ENCODE measurements at places on chromosomes 3 and 15.
A peak's percentile ranks its signal among the peaks of the same experiment; 100 is the strongest.

DNA sequence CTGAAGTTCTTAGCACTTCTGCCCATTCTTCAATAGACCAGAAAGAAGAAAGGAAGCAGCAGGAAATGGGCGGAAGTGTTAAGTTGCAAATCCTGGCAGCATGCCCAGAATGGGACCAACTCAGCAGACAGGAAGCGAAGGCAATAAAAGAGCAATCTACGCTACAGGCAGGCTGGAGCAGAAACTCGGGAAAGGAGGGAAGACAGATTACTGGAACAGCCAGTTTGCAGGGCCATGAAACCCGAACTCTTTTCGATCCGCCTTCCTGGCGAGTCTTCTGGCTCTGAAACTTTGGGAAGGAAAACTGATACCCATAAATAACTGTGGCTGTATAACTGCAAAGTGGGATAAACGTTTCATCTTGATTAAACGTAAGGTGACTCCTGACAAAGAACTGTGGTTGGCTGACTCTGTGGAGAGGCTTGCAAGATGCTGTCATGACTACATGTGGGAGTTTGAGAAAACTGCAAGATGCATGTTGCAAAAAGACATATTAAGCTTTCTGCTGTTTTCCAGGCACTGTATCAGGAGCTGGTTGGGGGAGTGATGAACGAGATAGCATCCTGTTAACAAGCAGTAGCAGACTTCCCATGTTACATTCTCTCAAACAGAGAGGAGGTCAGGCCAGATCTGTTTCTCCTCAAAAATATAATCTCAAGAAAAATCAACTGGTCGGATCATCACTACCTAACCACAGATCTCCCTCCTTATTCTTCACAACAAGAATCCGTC, 67.8 kb downstream of the FMN1 start:
- peak; percentile 31 for DNase-seq

DNA sequence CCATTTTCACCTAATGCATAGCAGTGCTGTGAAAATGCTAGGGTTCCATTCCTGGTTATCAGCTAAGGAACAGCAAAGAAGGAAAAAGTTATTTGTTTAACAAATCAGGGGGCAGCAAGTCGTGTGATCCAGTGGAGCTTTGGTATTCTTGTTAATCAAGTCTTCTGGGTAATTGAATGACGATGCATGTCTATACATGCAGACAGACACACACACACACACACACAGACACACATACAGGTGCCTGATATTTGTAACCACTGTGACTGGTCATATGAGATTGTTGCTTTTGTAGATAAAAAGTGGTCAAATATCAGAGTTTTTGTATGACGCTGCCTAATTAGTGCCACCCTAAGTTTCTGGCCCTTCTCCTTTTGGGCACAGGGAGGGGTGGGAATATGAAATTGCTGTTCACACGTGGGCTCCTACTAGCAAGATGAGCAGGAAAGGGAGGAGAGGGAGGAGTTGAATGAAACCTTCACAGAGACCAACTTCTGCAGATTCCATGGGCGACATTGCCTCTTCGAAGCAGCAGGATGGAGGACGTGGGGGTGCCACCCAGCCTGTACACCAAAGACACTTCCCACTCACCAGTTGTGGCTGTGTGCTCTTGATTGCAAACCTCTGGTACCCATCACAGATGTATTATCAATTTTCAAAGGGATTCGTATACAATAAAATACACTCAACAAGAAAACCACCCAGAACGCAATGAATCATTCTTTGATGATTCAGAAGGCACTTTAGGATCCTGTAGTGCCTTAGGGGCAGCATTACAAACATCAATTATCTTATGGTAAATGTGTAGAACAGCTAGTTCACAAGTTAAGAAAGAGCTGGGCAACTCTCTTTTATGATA, 281.9 kb upstream of the ICE2 start:
- DNase-seq, result no peak

DNA sequence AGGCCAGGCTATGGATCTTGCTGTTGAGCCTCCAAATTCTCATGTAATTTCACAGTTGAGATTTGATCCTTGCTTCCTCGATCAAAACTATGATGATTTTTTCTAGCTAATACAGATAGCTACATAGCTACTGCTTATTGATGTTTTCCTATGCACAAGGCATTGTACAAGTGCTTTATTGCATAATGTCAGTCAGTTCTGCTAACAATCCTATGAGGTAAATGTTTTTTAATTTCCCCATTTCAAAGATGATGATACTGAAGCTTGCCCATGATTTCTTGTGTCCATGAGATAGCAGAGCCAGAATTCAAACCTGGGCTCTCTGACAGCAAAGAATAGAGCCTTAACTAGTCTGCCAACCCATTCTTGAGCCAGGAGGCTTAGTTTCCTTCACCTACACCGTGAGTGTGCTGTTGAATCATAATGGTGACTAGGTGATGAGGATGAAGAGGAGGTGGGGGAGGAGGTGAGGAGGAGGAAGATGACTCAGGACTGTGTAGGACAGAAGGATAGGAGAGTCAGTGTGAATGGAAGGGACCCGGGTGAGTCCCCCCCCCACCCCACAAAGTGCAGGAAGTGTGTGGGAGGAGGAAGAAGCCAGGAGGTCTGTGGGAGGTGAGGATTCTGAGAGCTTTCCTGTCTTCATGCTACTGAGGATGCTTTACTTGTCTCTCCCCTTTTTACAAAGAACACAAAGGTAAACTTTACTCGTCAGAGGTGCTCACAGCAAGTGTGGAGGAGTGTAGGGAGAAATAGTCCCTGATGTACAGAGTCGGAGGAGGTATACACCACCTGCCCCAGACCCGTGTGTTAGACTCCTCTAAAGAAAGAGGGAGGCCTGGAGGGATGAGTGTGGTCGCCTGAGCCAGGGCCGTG, 3.6 kb downstream of the TAGLN3 start:
- no peak for DNase-seq

DNA sequence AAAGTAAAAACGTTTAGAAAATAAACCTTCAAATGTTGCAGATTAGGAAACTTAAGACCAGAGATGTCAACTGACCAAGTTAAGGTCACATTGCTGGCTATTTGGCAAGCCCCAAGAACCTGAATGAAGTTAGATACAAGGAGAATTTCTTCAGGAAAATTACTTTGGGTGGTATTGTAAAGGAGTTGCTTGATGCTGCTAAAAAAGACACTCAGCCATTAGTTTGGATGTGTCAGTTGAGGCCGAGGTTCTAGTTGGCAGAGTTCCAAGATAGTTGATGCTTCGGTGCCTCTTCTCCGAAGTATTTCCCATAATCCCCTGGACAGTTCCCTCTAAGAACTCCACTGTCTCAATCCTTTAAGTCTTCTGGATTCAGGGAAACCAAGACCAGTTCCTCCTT, 24.3 kb downstream of the SIAH2 start:
- no peak for DNase-seq

- DNase-seq, result peak; percentile 92
These were observed 5.8 kb downstream of the PRRT3 start for GRCh38 chr3:9946112-9947024.

DNA sequence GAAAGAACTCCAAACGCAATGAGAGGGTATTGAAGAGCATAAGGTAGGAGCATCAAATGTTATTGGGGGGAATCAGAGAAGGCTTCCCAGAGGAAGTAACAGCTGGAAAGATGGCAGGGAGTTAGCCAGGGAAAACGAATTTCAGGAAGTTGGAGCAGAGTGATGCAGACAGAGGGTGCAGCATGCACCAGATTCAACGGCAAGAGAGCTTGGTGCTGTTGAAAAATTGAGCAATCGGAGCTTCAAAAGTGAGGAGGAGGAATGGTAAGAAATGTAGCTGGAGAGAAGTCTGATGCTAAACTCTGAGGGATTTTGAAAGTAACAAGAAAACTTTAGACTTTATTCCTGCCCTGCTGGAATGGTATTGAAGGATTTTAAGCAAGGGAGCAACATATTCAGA, 541.0 kb upstream of the LMCD1 start:
- DNase-seq, result no peak

DNA sequence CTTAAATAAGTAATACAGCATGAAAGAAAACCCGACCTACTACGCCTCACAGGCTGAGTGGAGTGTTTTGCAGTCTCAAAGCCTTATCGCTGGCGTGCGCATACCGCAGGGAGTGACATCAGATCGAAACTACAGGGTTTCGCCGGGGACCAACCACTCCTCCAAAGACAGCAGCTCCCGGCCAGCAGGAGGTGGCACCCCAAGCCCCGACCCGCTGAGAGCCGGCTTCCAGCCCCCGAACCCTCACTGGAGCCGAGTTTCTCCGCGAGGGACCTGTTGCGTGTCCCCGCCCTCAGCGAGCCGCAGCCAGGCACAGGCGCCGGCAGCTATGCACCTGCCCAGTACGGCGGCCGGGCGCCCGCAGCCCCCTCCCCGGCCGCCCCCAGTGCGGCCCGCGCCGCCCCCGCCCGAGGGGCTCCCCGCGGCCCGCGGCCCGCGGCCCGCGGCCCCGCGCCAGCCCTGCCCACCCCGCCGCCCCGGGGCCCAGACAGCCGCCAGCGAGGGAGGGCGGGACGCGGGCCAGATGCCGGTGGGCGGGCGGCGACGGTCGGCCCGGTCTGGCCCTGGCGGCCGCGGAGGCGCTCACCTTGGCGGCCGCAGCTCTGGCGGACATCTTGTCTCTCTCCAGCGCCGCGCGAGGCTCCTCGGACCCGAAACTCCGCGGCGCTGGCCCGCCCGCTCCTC, 710 bp downstream of the TJP1 start:
- DNase-seq, result peak; percentile 74

DNA sequence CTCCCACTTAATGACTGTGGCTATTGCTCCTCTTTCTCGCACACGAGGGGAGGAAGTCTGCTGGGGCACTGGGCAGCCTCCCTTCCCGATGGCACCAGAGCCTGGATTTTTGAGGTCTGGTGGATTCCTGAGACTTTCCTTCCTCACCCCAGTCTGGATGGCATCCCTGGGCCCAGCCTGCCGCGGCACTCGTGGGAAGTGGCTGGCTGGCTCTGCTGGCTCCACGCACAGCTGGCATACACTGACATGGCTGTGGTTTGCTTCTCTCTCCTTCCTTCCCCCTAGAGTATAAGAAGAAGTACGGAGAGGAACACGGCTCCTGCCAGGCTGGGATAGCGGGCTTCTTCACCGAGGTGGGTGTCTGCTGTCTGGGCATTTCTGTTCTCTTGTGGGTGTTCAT, 319.8 kb upstream of the LRRFIP2 start:
- no peak for DNase-seq

DNA sequence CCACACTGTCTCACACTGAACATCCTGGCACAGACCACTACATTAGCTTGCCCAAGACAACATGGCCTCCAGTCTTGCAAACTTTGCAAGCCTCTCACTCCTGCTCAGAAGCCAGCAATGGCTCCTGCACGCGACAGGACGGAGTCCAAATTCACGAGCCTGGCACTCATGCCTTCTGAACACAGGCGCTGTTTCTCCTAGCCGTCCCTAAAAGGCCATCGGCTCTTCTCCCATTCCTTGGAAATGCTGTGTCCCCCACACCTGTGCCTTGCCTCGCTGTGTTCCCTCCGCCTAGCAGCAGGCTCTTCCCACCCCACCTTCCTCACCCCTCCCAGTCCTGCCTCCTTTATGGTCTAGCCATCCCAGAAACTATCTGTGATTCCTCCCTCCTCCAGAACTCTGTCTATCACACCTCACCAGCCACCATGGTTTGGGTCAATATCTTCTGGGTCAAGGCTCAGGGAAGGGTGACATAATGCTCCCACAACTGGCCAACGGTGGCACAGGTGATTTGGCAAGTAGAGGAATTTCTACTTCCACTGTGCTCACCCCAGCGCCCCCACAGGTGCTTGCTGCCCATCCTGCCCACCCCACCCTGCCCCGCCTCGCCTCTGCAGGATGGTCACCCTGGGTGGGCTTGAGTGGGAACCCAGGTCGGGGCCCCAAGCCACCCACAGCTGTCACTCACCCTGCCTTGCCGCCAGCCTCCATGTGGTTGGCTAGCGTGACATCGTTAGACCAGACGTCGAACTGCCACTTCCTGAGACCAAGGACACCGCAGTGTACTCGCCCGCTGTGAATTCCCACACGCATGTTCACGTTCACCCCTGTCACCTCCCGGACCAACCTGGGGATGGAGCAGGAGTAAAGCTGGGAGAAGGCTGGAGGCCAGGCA, 120.7 kb downstream of the ADCY5 start:
- no peak for DNase-seq

GRCh38 chr15:92921215-92922131, 21.3 kb downstream of the CHD2 start:
- no peak for DNase-seq

GRCh38 chr15:83571820-83572707, 81.9 kb upstream of the ADAMTSL3 start:
- peak; percentile 11 for DNase-seq

DNA sequence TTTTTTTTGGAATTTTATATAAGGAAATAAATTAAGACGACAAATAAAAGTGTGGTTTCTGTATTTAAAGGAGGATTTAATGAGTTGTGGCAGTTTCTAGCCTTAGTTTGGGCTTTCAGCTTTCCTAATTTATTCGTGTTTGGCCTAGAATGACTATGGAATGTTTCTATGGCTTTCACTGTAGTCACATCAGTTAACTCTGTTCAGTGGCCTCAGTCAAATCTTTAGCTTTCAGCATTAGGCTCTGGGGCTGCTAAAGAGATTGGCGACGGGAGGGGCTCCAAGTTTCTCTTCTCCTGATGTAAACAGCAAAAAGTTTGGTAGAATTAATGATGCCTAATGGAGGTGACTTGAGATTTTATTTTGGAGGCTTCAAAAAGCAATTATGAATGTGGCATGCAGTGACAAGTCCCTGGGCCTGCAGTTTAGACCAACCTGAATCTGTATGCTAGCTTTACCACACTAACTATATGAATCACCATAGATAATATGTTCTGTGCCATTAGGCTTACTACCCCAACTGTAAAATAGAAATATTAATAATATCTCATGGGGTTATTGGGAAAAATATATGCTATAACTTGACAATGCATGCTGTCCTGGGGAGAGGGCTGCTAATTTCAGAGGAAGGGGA, 47.1 kb upstream of the ADGRG7 start:
- no peak for DNase-seq

DNA sequence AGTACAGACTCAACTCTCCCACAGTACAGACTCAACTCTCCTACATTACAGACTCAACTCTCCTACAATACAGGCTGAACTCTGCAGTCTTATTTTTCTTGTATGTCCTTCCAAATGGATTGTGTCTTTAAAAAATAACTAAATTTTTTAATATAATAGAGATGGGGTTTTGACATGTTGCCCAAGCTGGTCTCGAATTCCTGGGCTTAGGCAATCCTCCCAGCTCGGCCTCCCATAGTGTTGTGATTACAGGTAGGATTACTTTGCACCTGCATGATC, 31.2 kb upstream of the UBXN7 start:
- DNase-seq, result no peak

DNA sequence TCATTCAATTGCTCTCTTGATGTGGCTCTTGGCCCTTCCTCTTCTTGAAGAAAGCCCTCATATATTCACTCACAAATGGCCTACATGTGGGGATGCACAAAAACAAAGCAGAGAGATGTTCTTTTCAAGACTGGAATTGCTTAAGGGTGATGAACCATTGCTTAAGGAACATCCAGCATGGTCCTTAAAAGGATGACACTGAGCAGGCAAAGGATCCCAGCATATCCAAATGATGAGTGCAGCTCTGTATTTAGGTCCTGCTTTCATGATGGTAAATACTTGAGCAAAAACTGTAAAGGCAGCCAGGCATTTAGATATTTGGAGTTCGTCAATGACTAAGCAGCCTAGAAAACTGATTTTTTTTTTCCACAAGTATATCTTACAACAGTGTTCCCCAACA, 173.8 kb upstream of the ARRDC4 start:
- DNase-seq, result no peak
